AG10803 (cell line): ENCODE measurements at places on chromosomes 4 and X.

DNA sequence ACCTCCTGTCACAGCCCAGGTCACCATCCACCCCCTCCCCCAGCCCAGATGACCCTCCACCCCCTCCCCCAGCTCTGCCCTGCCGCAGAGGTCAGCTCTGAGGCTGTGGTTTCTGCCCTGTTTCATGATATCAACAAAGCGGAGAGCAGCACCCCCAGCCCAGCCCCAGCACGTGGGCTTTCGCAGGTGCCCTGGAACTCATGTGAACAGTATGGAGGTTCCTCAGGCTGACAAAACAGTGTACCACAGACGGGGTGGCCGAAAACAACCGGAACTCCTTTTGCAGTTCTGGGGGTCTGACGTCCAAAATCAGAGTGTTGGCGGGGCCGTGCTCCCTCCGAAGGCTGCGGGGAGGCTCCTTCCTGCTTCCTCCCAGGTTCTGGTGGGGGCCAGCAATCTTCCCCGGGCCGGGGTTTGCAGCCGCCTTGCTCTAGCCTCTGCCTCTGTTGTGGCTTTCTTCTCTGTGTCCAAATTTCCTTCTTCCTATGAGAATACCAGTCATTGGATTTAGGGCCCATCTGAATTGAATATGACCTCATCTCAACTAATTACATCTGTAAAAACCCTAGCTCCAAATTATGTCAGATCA lies 7.9 kb upstream of the PSAPL1 start:
- DNase-seq = no peak

- DNase-seq = no peak
Observed at GRCh38 chr4:182264139-182264752, 21.0 kb downstream of the TENM3 start.

- peak; percentile 12 for DNase-seq
Observed at GRCh38 chr4:8439168-8439567, 1.4 kb downstream of the ACOX3 start.

DNA sequence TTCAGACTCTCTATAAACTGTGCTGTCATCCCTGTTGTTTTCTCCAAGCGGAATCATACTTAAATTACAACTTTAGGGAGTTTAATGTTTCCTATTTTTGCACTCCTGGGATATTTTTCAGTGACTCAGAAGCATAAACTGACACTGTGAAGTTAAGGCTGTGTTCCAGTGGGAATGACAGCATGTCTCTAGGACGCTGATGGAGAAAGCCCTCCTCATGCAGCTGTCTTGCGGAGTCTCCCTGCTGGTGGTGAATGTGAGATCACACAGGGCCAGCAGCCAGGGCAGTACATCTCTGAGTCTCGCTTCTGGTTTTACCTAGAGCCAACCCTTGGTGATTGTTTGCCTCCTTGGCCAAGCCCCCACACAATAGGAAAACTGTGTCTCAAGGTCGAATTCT lies 53.3 kb downstream of the NFKB1 start:
- DNase-seq = peak; percentile 65

- DNase-seq = peak; percentile 15
Observed at GRCh38 chr4:144575181-144575580, 70.8 kb upstream of the HHIP start.

- DNase-seq = no peak
Observed at GRCh38 chr4:89483833-89484232, 176.2 kb upstream of the GPRIN3 start.

DNA sequence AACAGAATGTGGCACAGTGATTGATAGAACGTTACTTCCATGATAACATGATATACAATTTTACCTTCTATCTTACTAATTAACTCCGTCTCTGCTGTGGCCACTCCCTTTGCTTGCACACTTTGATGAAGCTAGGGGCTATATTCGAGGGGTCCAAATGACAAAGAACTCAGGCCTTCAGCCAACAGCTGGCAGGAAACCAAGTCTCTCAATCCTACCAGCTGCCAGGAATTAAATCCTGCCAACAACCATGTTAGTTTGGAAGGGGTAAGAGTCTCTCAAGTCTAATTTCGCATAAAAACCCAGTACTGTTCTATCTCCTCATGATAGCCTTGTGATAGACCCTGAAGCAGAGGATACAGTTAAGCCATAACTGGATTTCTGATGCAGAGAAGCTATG lies 1122.9 kb upstream of the PCDH10 start:
- no peak for DNase-seq

DNA sequence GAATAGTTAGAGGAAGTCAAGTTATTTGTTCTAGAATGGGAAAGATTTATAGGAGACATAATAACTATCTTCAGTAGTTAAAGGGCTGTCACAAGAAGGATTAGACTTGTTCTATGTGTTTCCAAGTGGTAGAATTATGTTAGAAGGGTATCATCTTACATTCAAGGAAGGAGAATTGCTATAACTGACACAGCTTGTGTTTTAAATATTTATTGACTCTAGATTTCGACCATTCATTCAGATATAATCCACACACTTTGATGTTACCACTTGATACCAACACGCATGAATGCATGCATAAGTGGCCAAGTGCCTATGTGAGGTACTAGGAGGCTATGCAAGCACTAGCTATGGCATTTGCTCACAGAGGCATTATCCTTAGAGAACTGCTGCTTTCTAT lies 122.7 kb downstream of the CCNB3 start:
- DNase-seq = no peak

- DNase-seq = peak; percentile 89
Observed at GRCh38 chrX:134537179-134537955, 77.4 kb downstream of the HPRT1 start.

DNA sequence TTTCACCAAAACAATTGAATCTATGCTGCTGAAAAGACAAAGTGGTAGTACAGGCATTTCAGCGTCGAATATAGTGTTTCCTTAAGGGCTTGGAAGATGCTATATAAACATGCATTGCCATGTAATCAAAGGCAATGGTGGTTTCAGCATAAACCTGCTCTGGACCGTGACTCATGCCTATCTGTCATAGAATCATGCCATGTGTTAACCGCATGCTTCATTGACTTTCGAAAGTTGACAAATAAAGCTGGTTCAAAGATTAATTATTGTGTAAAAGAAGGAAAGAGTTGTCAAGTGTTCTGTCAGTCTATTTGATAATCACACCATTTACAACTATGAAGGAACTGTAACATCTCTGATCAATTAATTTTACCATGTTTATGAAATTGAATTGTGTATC lies 83.2 kb downstream of the FUNDC1 start:
- DNase-seq = no peak

GRCh38 chr4:108644237-108644636 lies 6.2 kb upstream of the OSTC start:
- DNase-seq = peak; percentile 82

DNA sequence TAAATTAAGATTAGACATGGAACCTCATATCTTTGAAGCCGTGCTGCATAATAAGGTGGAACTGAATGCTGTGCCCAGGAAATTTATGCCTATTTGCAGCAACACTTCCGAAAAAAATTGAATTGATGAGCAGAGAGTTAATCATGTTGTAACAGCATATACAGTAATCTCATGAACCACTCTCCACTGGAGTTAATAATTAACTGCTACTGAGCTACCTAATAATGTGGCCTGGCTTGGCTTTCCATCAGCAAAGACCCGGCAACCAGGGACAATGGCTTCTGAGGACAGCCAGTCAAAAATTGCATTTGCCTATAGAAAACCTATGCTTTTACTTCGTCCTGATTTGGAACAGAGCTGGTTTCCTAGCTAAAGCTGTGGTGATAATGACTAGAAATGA lies 63.8 kb upstream of the GATB start:
- no peak for DNase-seq

DNA sequence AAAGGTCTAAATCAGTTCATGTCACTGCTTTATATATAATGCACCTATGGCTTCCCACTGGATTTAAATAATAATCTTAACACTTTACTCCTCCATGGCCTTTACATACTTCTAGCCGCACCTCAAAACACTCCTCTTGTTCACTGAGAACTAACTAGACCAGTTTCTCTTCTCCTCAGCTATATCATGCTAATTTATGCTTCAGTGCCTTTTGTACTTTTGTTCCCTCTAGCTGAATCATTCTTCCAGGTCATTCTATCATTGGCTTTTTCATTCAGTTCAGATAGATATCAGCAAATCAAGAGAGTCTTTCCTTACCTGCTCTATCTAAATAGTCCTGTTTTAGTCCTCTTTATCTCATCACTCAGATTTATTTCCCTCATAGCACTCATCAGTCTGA lies 64.2 kb downstream of the TET2 start:
- DNase-seq = no peak

- no peak for DNase-seq
Observed at GRCh38 chr4:46986922-46987638, 6.3 kb downstream of the GABRA4 start.

DNA sequence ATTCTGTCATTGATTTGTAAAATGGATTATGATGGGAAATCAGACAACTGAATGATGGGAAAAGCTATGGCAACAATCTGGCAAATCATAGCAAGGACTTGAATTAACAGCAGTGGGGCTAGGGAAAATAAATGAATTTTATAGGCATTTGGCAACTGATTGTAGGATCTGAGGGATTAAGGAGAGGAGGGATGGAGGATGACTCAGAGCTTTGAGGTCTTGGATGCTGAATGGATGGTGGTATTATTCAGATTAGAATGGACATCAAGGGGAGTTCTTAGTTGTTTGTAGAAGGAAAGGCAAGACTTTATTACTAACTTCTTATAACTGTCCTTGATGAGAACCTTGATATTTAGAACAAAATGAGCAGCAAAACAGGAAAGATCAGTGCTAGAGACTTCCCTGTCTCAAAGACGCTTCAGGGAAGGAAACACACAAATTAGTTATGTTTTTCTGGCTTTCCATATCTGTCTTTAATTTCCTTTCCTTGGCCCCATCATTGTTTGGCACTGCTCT lies 51.4 kb upstream of the HHIP start:
- DNase-seq = no peak

DNA sequence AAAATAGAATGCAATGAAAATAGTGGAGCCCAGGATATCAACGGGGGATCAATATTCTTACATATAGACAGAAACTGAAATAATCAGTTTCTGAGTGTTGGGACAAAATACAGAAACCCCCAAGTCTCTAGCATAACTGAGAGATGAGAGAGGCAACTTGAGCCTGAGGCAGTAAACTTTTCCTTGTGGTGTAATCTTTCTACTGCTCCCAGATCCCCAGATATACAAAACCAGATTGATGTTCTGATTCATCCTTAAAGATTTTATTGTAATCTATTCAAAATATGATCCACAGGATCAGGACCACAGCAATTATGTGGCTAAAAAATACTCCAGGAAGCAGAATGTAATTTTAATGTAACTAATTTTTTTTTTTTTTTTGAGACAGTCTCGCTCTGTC lies 2282.6 kb downstream of the ARAP2 start:
- DNase-seq = peak; percentile 19

GRCh38 chr4:150381609-150382008 lies 200.3 kb upstream of the MAB21L2 start:
- peak; percentile 11 for DNase-seq

- DNase-seq = no peak
Observed at GRCh38 chr4:31657859-31658570, 937.8 kb downstream of the PCDH7 start.

DNA sequence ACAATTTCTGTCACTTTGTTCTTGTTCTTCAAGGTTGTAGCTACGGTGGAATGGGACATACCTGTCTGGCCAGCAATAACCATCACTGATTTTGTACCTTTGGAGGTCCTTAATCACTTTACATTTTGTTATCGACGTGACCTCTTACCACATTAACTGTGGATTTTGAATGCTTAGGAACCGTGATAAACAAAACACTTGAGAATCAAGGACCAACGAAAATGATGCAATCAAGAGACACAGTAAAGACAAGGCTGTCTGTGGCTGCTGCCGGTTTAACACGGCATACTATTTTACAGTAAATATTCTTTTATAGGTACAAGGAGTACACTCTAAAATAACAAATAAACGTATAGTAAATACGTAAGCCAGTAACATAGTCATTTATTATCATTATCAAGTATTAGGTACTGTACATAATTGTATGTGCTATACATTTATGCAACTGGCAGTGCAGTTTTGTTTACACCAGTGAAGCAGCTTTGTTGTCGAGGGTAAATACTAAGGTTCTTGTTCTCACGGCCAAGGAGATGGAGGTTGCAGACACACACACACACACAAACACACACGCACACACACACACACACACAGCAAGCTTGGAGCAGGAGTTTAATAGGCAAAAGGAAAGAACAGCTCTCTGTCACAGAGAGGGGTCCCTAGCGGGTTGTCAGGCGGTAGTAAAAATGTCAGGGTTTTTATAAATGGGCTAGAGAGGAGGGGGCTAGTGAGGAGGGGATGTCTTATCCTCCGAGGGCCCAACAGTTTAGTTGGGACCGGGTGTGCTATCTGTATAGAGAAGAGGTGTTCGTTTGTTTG lies 194.7 kb upstream of the CXorf51B start:
- no peak for DNase-seq

GRCh38 chr4:187289371-187289770 lies 565.7 kb upstream of the FAT1 start:
- DNase-seq = peak; percentile 55

DNA sequence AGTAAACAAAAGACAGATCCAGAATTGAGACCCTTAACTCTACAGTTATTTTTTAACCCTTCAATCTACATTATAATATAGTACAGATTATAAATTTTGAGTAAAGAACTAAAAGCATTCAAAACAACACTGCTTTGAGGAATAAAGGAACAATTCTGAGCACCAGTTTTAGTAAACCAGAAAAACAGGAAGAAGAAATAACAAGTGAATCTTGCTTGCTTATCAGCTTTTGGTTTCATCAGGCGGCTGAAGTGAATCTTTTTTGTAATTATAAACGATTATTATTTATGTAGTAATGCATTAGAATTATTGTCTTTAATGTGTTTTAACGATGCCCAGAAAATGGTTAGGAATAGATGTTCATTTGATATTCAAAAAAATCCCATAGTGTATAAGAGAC lies 305.4 kb downstream of the ARAP2 start:
- DNase-seq = no peak

DNA sequence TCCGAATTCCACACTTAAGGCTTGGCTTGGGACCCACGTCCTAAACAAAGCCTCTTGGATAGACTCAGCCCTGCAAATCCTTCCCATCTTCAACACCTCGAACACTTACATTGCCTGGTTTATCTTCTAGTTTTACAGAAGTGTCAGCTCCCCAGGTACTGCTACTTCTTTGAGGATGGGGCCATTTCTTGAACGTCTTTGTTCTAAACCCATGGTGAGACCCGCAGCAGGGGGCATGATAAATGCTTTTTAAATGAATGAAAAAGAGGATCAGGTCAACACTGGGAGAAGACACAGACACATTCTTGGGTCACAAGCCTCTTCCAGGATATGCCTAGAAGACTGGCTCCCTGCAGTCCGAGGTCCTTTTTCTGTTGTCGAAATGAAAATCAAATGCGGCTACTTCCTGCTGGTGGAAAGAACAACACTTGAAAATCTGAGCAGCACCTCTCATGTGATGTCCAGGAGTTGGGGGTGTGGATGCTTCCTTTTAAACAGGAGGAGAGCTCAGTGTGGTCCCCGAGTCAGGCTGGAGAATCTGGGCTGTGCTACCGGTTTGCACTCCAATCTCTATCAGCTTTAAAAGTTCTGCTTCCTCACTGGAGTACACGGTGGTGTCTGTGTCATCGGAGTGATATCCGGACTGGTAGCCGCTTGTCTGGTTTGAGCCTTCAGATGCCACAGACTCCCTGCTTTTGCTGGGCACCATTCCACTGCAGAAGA lies 45.8 kb downstream of the KDR start:
- peak; percentile 44 for DNase-seq
